HFFc6 (cell line): ENCODE measurements at places on chromosomes 6 and 20. TPM values are rescaled to one million over a fixed set of nuclear protein-coding genes. Genes with fewer than 3 reads are reported as not detected.

The MATN4 gene
- total RNA-seq = not detected in 3 replicates

The MDFI gene
- total RNA-seq = not detected in 3 replicates

The WFDC12 gene
- not detected in 2 replicates for total RNA-seq

The ADGRB3 gene
- 0.07 TPM in 1 of 3 replicates, not detected in the others for total RNA-seq

- no peak for DNase-seq
These were observed 44.7 kb downstream of the NFATC2 start for GRCh38 chr20:51497542-51498467.

DNA sequence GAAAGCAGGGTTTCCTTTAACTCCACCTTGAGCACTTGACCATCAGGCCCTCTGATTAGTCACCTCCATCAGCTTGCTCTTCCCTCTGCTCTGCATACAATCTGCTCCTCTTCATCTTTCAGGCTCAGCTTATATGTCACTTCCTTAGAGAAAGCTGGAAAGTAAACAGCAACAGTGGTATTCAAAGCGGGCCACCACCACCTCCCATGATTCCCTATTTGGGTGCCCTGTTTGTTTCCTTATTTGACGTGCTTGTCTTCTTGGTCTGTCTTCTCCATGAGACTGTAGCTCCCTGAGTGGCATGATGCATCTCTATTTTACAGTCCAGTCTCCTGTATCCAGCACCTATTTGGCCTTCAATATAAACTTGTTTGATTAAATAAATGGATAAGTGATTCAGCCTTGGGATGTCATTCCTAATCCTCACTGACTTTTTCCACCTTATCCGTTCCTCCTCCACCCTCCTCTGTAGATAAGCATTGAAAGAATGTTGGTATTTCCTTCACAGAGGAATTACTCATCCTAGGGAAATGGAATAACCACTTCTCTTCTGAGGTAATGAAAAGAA, 102.8 kb upstream of the SGK1 start:
- peak; percentile 86 for DNase-seq

DNA sequence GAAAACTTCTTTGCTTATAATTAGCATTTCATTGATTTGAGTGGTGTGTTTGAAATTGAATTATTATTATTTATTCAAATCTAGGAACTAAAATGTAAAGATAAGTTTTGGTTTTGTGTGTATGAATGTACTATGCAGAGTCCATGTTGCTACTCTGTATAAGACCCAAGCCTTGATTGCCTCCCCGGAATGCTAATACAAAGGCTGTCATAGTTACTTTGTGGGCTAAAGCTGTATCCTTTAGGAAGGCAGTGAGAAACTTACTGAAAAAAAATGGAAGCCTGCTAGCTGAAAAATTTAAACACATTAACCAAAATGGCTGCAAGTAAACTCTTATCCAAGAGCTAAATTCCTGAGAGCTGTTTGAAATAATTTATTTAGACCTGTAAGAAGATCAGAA, 213.3 kb downstream of the ZFAND3 start:
- no peak for DNase-seq

- DNase-seq = no peak
These were observed 62.0 kb downstream of the IYD start for GRCh38 chr6:150430815-150431214.

- DNase-seq = no peak
These were observed 17.7 kb downstream of the SENP6 start for GRCh38 chr6:75619230-75619899.

- no peak for DNase-seq
These were observed 59.8 kb downstream of the IRF4 start for GRCh38 chr6:451336-451735.

DNA sequence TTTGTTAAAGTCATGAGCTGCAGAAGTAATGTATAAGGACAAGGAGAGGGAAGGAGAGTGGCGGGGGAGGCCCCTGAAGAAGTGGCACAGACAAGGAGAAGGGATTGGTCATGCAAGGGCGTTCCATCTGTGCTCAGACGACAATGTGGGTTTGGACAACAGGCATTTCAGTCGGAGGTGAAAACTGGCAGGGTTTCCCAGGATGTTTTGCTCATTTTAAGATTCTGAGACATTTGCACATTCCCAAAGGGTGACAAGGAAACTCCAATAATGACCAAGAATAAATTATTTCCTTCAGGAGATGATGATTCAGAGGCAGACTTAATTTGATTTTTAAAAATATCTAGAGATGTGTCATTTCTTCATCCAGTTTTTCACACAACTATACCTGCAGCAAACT, 181.8 kb downstream of the HIVEP2 start:
- DNase-seq = peak; percentile 75

DNA sequence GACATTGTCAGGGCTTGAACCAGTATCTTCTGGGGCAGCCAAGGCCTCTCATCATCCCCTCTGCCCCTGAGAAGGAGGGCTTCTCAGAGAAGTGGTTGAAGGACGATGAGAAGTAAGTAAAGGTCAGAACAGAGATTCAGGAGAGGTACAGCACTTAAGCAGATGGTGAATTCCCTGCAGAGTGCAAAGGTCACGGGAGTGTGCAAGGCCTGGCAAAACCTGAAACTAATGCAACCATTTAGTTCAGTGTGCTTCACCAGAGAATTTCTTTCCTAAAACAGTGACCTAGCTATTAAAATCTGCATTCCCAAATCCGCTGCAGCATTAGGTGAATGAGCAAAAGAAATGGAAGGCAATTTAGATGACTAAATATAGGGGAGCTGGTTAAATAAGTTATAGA, 58.4 kb downstream of the TRERF1 start:
- no peak for DNase-seq

- no peak for DNase-seq
These were observed 1.4 kb upstream of the FILIP1 start for GRCh38 chr6:75495011-75495410.

DNA sequence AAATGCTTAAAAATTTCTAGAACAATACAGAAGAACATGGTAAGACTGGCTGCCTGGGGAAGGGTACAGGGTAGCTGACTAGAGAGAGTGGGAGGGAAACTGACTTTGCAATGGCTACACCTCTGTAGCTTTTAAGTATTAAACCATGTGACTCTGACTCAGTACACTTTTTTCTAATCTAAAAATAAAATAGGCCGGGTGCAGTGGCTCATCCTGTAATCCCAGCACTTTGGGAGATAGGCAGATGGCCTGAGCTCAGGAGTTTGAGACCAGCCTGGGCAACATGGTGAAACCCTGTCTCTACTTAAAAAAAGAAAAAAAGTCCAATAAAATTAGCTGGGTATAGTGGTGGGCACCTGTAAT, 18.5 kb downstream of the ATP9A start:
- peak; percentile 65 for DNase-seq

DNA sequence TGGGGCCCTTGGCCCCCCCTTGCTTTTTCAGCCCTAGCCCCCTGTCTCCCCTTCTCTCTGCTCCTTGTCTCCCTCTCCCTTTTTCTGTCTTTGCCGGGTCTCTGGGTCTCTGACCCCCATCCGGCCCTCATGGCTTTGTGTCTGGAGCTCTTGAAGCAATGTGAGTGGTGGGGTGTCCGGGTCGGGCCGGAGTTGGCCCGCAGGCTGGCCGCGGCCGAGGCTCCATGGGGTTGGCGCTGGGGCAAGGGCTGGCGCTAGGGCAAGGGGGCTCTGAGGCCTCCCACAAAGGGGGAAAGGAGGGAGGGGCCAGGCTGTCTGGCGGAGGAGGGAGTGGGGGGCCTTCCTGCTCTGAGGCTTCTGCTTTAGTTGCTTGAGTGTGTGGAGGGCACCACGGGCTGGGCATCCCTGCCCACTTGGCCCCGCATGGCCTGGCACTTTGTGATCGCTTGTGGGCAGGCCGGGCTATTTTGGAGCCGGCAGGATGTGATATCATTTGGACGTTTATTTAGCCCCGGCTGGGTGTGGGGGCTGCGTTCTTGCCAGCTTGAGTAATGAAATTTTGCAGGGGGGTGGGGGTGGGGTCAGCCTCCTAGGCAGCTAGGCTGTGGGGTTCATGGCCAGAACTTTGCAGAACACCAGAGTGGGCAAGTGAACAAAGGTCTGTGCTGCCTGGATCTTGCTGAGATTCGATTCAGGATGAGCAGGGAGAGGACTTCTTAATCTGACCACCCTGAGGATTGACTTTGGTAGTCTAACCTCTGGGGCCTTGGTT, 78.7 kb upstream of the MYL9 start:
- peak; percentile 32 for DNase-seq
